Non-pigmented ciliary epithelial cell (primary cell): ENCODE measurements at places on chromosomes 3 and 15.

GRCh38 chr3:141471160-141471559, 15.7 kb upstream of the RASA2 start:
- DNase-seq = no peak

DNA sequence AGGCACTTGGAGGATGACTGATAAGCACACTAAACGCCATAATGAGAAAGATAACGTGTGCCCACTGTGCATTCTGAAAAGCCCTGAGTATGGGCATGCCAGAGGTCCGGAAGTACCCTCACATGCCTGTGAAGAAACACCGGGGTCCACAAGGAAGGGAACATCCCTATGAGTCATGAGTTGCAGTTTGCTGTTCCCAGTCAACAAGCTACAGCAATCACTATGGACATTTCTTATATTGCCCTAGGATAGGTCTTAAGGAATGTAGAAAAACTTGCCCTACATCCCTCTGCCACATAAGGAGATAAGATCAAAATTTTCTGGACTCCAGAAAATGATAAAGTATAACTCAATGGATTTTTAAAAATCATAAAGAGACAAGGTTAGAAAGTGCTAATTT, 9.9 kb downstream of the MB21D2 start:
- no peak for DNase-seq

- no peak for DNase-seq
These were observed 64.4 kb downstream of the GTPBP8 start for GRCh38 chr3:113055201-113055600.

GRCh38 chr3:126039870-126040269, 44.1 kb downstream of the SLC41A3 start:
- no peak for DNase-seq

DNA sequence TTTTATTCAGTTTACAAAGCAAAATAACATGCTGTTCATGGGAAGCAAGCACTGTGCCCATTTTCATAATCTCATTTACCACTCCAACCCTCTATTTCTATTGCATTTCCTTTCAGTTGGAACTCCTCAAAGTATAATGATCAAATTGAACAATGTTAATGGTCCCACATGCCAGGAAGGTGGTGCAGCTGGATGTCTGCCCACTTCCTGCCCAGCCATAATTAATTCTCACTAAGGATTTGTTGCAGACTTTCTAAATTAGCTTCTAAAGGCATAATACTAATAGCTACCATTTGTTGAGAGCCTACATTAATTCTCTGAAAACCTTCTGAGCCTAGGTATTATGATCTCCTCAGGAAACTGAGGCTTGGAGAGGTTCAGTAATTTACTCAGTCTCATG, 316.1 kb upstream of the TPM1 start:
- DNase-seq = no peak

GRCh38 chr3:133703915-133704314, 42.2 kb upstream of the TOPBP1 start:
- DNase-seq = no peak

DNA sequence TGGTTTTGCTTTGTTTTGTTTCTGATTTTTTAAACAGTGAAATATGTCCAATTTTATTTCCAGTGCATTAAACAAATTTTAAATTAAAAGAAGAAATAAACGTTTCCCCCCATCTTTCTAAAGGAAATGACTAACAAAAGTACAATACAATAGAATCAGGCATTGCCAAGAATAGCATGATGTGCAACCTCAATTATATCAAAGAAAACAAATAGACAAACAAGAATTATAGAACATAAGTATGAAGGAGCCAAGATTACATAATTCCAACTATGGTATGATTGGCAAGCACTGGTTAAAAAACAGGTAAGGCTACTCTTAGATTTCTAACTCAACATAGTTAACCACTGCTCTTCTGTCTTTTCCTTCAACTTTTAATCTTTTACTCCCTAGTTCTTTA, 26.4 kb downstream of the TIGIT start:
- no peak for DNase-seq

- no peak for DNase-seq
These were observed 50.1 kb downstream of the CFAP20DC start for GRCh38 chr3:58999774-59000160.

GRCh38 chr3:49026536-49026935, 2.7 kb downstream of the IMPDH2 start:
- no peak for DNase-seq

- no peak for DNase-seq
These were observed 36.1 kb downstream of the PCSK6 start for GRCh38 chr15:101453123-101454120.

DNA sequence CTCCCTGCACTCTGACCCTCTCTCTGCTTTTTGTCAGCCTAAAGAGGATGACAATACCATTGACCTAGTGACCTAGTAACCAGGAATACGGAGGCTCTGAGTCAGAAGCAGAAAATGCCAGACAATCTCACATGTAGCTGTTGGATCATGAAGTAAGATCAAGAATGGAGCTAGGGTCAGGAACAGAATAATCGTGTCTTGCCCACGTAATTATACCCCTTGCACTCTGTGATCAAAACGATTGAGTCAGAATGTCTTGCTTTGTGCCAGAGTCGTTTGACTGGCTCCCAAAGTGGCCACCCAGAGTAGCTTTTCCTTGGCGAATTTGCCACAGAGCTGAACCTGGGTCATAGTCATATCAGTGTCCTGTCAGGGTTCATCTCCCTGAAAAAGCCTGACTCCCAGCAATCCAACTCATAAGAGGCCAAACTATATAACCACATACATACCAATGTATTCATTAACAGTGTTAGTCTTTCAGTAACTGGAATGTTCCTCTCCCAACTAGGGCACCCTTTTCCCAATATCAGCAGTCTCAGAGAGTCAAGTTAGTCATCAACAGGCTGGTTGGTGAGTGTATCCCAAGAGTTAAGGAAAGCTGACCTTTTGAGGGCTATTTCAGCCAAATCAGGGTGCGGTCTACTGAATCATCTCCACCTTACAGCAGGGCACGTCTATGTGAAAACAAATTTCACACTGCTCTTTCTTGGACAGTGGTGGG, 5.0 kb upstream of the CDV3 start:
- DNase-seq = peak; percentile 79

GRCh38 chr3:187193181-187193580, 4.1 kb upstream of the RTP1 start:
- DNase-seq = no peak
